ENCODE measurements at places on chromosomes 6 and 20. TPM values are rescaled to one million over a fixed set of nuclear protein-coding genes. Genes with fewer than 3 reads are reported as not detected.

Gene TAGAP
- total RNA-seq: 2.0 TPM

Gene CCND3
- total RNA-seq: 69.1 TPM

Gene SLC18B1
- 11.9 TPM for total RNA-seq

Gene DOK5
- total RNA-seq: 0.67 TPM

Gene FGD2
- 18.3 TPM for total RNA-seq

Gene ARMH2
- total RNA-seq: not detected

Gene ACSS1
- 37.9 TPM for total RNA-seq

DNA sequence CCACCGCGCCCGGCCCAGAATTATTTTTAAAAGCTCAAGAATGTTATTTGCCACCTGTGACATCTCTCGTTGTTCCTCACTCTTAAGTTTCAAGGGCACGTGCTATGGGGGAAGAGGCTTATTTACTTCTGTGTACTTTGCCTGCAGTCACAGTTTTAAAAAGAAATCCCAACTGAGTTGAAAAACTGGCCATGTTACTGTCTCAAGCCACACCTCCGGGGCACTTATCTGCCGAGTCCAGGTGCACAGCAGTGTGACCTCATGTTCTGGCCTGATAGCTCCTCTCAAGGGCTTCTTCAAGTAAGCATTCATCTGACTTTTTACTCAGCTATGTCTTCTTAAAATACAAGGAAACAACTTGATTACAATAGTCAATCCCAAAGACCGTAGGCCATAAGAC lies 34.5 kb downstream of the SHLD1 start:
- peak; percentile 47 for DNase-seq

- no peak for DNase-seq
Observed at GRCh38 chr6:21801446-21802174, 208.1 kb downstream of the SOX4 start.

DNA sequence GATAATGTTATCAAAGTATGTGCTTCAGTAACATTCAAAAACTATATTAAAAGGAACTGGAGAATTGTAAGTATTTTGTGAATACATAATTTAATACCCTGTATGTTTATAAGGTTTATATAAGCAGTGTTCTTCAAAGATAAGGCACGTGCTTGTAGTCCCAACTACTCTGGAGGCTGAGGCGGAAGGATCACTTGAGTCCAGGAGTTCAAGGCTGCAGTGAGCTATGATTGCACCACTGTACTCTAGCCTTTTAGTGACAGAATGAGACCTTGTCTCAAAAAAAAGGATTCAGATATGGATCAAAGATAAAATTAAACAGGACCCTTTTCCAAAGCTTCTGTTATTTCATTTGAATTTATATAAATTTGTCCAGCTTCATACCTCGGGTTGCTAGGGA lies 17.2 kb downstream of the CSE1L start:
- DNase-seq: no peak

- no peak for DNase-seq
Observed at GRCh38 chr6:126914801-126915200, 203.7 kb upstream of the RSPO3 start.

DNA sequence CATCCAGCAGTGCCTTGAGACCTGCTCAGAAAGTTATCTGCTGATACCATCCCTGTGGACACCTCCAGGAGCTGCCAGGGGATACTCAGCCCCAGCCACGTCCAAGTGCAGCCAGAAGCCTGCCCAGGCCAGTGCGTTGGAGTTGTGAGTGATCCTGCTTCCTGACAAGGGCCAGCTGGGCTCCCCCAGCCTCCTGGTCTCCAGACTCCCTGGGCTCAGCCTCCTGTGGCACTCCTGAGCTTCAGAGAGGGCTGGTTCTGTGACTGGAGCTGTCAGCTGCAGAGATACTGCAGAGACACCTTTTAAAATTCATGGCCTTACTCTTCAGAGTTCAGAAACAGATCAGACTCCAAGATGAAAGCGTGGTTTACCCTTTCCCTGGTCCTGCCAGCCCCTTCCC lies 515.9 kb downstream of the CD83 start:
- DNase-seq: no peak

GRCh38 chr6:14635195-14635594 lies 517.6 kb downstream of the CD83 start:
- peak; percentile 31 for DNase-seq

DNA sequence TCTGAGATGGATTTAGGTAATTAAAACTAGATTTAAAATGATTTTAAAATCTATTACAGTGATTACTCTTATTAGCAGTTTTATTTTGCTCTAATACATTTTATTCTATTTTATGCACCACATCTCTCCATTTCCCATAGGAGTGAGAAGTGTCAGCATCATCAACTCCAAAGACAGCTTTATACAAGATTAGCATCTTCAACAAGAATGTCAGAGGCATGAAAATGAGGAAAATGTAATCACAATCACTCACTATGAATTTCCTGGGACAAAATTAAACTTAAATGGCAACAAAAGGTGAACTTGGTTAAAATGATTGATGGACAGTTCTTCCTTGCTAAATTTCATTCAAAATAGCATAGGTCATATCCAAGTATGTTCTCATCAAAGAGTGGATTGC lies 19.8 kb downstream of the HDGFL1 start:
- no peak for DNase-seq

GRCh38 chr20:58084566-58084965 lies 143.9 kb downstream of the ANKRD60 start:
- no peak for DNase-seq

- no peak for DNase-seq
Observed at GRCh38 chr6:106927531-106928398, 46.8 kb downstream of the CD24 start.

Data from mucosa of descending colon (tissue), 3 donors.